ENCODE measurements at places on chromosomes 16 and 17.
A peak's percentile ranks its signal among the peaks of the same experiment; 100 is the strongest.

GRCh38 chr17:55681342-55681700 is 41.3 kb downstream of the TMEM100 start:
- DNase-seq: no peak

GRCh38 chr17:16512011-16512410 is 20.0 kb upstream of the LRRC75A start:
- DNase-seq: no peak

DNA sequence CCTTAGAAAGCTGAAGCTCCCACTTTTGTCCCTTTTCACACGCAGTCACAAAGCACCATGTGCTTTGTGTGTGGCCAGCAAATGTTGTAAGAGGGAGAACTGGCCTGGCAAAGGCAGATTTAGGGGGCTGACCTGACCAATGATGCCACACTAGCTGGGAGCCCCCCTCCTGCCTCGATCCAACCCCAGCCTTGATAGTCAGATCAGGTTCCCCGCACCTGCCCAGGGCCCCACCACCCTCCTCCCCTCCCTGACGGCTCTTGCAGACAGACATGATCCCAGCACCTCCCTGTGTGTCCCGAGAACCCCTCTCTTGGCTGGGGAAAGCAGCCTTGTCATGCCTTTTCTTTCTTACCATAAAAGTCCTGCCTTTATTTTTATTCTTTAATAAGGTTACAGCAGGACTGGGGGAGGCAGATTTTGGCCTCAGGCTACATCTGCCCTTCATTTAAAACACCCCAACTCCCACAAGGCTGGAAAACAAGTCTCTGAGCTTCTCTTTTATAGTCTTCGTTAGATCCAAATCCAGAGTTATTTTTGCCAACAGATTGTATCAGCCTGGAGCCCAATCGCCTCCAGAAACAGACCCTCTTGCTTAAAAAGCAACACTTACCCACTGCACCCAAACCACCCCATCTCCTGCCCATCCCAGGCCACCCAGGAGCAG is 201.8 kb upstream of the CDH5 start:
- DNase-seq: no peak

GRCh38 chr17:70916469-70916868 is 747.1 kb downstream of the KCNJ2 start:
- DNase-seq: no peak

DNA sequence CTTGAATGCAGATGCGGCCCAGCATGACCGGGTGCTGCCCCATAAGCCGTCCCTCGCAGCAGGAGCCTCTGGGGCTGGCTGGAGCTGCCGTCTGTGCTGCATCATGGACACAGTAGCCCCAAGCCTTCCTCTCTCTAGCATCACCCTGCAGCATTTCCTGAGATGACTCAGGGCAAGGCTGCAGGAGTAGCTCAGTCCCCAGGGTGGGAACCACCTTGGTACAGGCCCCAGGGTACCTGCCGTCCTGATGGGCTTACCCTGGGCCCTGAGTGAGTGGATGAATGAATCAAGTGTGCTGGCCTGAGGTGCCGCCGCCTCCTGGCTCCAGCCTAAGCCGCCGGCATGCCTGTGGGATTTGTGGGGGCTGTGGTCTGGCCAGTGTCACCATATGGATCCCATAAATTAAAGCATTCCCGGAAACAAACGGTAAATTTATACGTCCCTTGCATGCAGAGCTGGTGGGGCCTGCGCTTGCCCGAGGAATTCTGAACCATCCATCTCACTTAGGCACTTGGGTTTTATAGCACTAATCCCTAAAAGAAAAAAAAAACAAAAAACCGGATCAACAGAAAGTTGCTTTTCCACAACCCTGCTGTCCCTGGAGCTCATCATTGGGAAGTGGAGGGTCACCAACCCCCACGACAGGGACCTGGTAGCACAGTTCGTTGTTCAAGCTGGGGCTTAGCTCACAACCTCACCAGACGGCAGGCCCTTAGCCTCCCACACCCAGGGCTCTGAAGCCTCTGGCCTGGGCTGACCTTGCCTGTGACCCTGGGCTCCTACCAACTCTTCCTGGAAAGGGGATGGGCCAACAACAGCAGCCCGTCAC is 242.6 kb upstream of the CIBAR2 start:
- DNase-seq: no peak

GRCh38 chr16:78641433-78641832 is 542.0 kb downstream of the WWOX start:
- DNase-seq: no peak

DNA sequence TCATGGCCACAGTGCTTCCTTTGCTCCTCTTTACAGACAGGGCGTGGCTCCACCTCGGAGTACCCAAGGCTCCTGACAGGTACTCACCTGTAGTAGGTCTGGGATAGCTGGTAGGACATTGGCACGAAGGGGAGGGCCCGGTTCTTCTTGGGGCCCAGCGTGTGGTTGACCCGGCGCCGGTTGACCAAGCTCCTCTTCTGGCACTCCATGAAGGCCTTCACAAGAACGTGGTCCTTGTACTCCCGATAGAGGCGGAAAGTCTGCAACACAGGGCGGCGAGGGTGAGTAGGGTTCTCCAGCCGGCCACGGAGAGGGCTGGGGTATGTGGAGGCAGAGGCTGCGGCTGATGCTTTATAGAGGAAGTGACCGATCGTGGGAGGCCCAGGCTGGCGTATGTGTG is 69.7 kb downstream of the IL21R start:
- DNase-seq: no peak

- no peak for DNase-seq
These were observed 8.7 kb upstream of the KAT7 start for GRCh38 chr17:49779739-49780231.

- no peak for DNase-seq
These were observed 151.4 kb upstream of the HS3ST3A1 start for GRCh38 chr17:13753154-13753553.

GRCh38 chr17:77494664-77495435 is 354.1 kb downstream of the SEC14L1 start:
- DNase-seq: peak; percentile 50

GRCh38 chr16:85601730-85602401 is 11.3 kb upstream of the GSE1 start:
- DNase-seq: no peak

Data from stimulated activated CD8-positive, alpha-beta memory T cell treated with anti-CD3 and anti-CD28 coated beads, Interleukin-12 subunit alpha, Interleukin-12 subunit beta, amount 100 ng/mL, for 4 hours (primary cell).